ENCODE measurements at places on chromosomes 11 and 22.

- no peak for DNase-seq
These were observed 60.2 kb downstream of the LRP5 start for GRCh38 chr11:68372625-68373024.

DNA sequence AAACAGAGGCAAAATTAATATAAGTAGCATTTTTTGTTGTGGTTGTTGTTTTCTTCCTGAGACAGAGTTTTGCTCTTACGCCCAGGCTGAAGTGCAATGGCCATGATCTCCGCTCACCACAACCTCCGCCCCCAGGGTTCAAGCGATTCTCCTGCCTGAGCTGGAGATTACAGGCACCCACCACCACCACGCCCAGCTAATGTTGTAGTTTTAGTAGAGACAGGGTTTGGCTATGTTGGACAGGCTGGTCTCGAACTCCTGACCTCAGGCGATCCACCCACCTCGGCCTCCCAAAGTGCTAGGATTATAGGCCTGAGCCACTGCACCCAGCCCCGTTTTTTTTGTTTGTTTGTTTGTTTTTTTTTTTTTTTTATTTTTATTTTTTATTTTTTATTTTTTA is 64.5 kb downstream of the MCHR1 start:
- DNase-seq, result no peak

DNA sequence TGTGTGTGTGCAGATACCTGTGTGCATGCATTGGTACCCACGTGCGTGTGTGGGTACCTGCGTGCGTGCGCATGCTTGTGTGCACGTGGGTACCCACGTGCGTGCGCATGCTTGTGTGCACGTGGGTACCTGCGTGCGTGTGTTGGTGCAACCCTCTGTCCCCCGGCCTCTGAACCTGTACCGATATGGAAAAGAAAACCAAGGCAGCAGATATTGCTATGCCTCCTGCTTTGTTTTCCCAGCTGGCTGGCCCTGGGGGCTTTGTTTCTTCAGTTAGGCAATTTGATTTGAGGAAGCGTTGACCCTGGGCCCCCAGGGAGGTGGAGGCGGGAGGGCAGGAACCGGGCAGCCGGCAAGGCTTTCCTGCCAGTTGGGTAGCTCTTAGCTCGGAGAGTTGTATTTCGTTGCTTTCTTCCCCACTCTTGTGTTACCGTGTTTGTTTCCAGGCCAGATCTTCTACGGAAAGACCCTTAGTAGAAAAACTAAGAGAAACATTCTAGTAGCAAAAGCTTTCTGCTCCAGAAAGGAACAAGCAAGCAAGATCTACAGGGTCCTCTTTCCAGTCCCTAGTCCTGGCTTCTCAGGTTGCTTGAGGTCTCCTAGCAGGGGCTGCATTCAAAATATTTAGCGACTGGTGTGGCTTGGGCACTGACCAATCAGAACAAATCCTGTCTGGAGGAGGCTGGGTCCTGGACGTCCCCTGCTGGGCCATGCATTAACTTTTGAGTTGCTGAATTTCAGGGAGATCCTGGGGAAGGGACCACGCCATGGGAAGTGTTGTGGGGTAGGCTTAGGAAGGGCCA is 26.3 kb upstream of the SORL1-AS1 start:
- no peak for DNase-seq

GRCh38 chr11:31397239-31397834 is 27.7 kb downstream of the DNAJC24 start:
- DNase-seq, result no peak

GRCh38 chr11:118002010-118002540 is 15.9 kb downstream of the IL10RA start:
- DNase-seq, result peak; percentile 79

- no peak for DNase-seq
These were observed 189.5 kb downstream of the DDX10 start for GRCh38 chr11:108854346-108854745.

- DNase-seq, result peak; percentile 88
These were observed at the start of gene SMARCB1 for GRCh38 chr22:23786752-23787599. SMARCB1 (plus strand) TSS chr22:23786966; CDS start chr22:23787170, 204 bp downstream.

DNA sequence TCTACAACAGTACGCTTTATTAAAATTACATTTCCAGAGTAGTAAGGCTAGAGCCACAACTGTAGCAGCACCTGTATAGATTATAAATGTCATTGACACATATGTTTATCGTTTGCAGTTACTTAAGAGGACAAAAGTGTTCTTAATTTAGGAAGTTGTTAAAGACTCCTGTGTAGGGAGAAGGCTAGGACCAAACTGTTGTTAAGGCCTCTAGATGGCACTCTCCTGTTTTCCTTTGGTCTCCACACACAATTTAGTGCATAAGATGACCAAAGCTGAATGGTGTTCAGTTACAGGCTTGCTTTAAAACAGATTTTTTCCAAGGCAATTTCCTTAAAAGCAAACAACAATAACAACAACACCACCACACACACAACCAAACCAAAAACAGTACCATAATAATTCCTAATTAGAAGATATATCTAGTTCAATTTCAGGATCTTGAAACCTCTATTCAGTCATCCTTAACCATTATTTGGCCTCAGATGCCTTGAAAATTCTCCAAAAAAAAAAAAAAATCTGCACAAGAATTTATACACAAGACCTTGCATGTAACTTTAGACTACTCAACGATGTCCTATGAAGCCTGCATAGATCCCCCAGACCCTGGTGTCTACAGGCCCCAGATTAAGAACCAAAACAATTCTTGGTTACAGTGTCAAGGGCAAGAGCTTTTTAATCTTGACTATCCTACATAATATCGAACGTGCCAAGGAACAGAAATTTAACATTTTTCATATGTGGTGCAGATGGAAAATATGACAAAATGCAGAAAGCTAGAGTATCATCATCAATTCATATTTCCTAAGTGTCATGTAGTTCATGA is 42.6 kb upstream of the APOA1 start:
- DNase-seq, result no peak

GRCh38 chr11:105232021-105232420 is 92.5 kb upstream of the CARD18 start:
- no peak for DNase-seq

GRCh38 chr22:20591660-20592310 is 84.4 kb downstream of the MED15 start:
- DNase-seq, result no peak
